AG04450 (cell line): ENCODE measurements at places on chromosomes 3 and 15. TPM values are rescaled to one million over a fixed set of nuclear protein-coding genes. Genes with fewer than 3 reads are reported as not detected.

CCDC54 gene
- not detected in 2 replicates for polyA plus RNA-seq

SLC24A5 gene
- 0.05 TPM in 1 of 2 replicates, not detected in the other for polyA plus RNA-seq

DUOXA2 gene
- not detected in 2 replicates for polyA plus RNA-seq

GOLGA6A gene
- polyA plus RNA-seq = not detected in 2 replicates

NDN gene
- 57.3 and 64.8 TPM in 2 replicates for polyA plus RNA-seq

C3orf20 gene
- not detected in 2 replicates for polyA plus RNA-seq

IL5RA gene
- not detected in 2 replicates for polyA plus RNA-seq

GOLGA6L10 gene
- 0.99 and 1.3 TPM in 2 replicates for polyA plus RNA-seq

SLC2A2 gene
- not detected in 2 replicates for polyA plus RNA-seq

RSL24D1 gene
- polyA plus RNA-seq = 84.6 and 119 TPM in 2 replicates

CX3CR1 gene
- polyA plus RNA-seq = not detected in 2 replicates

HRG gene
- not detected in 2 replicates for polyA plus RNA-seq

SEMA6D gene
- 7.9 and 10.7 TPM in 2 replicates for polyA plus RNA-seq

MLF1 gene
- 6.7 and 10.1 TPM in 2 replicates for polyA plus RNA-seq

MTFMT gene
- polyA plus RNA-seq = 11.6 and 15.3 TPM in 2 replicates

SKOR1 gene
- polyA plus RNA-seq = 0.02 TPM in 2 replicates

CCR3 gene
- not detected in 2 replicates for polyA plus RNA-seq

RHOV gene
- polyA plus RNA-seq = 0.04 and 0.10 TPM in 2 replicates

CGNL1 gene
- polyA plus RNA-seq = 0.25 and 0.33 TPM in 2 replicates

PRR23B gene
- polyA plus RNA-seq = not detected in 2 replicates

RPL29 gene
- polyA plus RNA-seq = 1,368 and 1,889 TPM in 2 replicates

CDCP1 gene
- polyA plus RNA-seq = 13.6 and 17.8 TPM in 2 replicates

FANCD2OS gene
- not detected in 2 replicates for polyA plus RNA-seq

SCAANT1 gene
- not detected in 2 replicates for polyA plus RNA-seq

CILP gene
- polyA plus RNA-seq = 0.52 and 0.61 TPM in 2 replicates

SSUH2 gene
- 0.09 and 0.12 TPM in 2 replicates for polyA plus RNA-seq

ANKRD34C gene
- polyA plus RNA-seq = not detected in 2 replicates

DOCK3 gene
- 0.07 and 0.10 TPM in 2 replicates for polyA plus RNA-seq

CHL1 gene
- polyA plus RNA-seq = 0.25 and 0.40 TPM in 2 replicates

LRTM1 gene
- polyA plus RNA-seq = not detected in 2 replicates

ARHGEF26 gene
- polyA plus RNA-seq = 0.56 and 0.98 TPM in 2 replicates

GUCA1C gene
- not detected in 2 replicates for polyA plus RNA-seq

TXNRD3 gene
- polyA plus RNA-seq = 7.4 and 10.1 TPM in 2 replicates

CAMK2N2 gene
- polyA plus RNA-seq = 0.07 and 0.27 TPM in 2 replicates

TGM4 gene
- polyA plus RNA-seq = 0.02 and 0.12 TPM in 2 replicates

PP2D1 gene
- polyA plus RNA-seq = not detected in 2 replicates

TMEM43 gene
- 111 and 117 TPM in 2 replicates for polyA plus RNA-seq

GRM7 gene
- not detected in 2 replicates for polyA plus RNA-seq

RAD51 gene
- polyA plus RNA-seq = 5.1 and 6.0 TPM in 2 replicates

FURIN gene
- polyA plus RNA-seq = 14.0 and 21.5 TPM in 2 replicates

TTC23 gene
- polyA plus RNA-seq = 7.2 and 12.9 TPM in 2 replicates

CHRM5 gene
- 0.02 and 0.07 TPM in 2 replicates for polyA plus RNA-seq

CELSR3 gene
- 0.55 and 0.73 TPM in 2 replicates for polyA plus RNA-seq

CYP1A2 gene
- polyA plus RNA-seq = not detected in 2 replicates

RASGRF1 gene
- 0.22 and 0.25 TPM in 2 replicates for polyA plus RNA-seq

NEIL1 gene
- polyA plus RNA-seq = 1.1 and 2.0 TPM in 2 replicates

SI gene
- polyA plus RNA-seq = not detected in 2 replicates

REC114 gene
- not detected in 2 replicates for polyA plus RNA-seq

ST3GAL6 gene
- 1.2 and 1.9 TPM in 2 replicates for polyA plus RNA-seq

LDHAL6B gene
- polyA plus RNA-seq = not detected in 2 replicates

SCAMP5 gene
- 2.1 TPM in 2 replicates for polyA plus RNA-seq

NEK11 gene
- polyA plus RNA-seq = 3.2 and 4.0 TPM in 2 replicates

OCA2 gene
- not detected in 2 replicates for polyA plus RNA-seq
